ENCODE measurements at places on chromosomes 2 and 18.

DNA sequence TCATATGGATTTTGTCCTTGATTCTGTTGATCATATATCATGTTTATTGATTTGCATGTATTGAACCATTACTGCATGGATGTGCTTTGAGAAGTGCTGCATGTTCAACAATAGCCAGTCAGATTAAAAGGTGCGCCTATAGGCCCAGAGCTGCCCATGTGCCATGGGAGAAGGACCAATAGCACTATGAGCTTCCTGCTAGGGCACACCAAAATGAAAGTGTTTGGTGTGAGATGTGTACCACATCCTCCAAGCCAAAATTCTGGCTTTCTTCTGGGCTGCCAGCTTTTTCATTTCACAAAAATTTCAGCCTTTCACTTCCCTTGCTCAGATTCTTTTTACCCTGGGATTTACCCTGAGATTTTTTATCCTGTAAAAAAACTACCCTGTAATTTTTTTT lies 34.8 kb upstream of the MMADHC start:
- DNase-seq = no peak

DNA sequence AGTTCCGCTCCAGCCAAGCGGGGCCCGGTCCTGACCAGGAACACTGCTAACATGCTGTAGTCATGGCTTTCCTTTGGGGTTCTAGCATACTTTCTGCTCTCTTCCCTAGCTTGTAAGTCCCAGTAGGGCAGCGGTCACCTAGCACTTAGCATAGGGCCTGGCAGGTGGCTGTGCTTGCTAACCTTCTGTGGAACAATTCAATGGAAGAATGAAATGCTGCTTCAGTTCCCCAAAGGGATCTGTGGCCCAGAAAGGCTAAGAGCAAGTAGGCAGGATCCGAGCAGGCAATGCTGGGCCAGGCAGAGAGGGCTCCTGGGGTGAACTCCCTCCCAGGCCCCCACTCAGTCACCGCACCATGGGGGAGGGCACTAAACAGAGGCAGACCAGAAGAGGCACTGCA lies 266.8 kb downstream of the CELF4 start:
- DNase-seq = no peak

DNA sequence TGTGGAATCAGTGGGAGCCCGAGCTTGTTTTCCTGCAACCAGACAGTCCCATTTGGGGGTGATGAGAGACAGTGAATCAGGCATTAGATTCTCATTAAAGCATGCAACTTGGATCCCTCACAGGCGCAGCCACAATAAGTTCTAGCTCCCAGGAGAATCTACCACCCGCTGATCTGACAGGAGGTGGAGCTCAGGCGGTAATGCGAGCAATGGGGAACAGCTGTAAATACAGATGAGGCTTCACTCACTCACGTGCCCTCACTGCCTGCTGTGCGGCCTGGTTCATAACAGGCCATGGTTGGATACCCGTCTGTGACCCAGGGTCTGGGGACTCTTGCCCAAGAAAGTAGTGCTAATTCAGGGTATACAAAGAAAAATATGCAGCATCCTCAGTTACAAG lies 144.8 kb upstream of the RGPD4 start:
- no peak for DNase-seq

DNA sequence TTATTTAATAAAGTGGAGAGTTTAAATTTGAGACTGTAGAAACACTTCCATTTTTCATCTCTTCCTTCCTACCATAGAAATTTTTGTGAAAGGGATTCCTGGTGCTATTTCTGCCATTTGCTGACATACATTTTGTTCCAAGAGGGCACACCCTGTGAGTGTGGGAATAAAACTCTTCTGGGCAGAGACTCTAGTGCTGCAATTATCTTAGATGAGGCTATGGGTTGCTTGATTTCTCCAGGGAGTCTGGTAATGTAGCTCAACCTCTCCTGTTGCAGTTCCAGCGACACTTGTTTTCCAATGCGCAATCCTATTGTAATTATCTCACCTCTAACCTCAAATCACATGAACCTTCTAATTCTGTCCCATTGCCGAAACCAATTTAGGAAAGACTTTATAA lies 60.1 kb upstream of the ZSWIM2 start:
- DNase-seq = no peak

- no peak for DNase-seq
Observed at GRCh38 chr2:237269138-237269875, 144.7 kb downstream of the COL6A3 start.

DNA sequence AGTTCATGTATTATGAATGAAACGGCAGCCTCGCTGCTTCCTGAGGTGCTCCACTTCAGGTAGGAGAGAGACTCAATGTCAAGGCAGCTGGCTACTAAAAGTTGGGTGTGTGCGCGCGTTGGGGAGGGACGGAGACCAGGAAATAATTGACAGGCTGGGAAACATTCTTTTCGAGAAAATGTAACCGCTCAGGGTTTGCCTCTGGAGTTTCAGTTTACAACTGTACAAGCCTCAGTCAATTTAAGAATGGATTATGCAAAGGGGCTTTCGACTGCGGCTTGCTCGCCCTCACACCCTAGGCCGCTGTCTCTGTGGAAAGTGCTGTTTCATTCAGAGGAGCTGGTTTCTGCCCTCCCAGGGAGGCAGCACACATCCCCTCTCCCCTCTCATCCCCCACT lies 4.4 kb upstream of the SPRED2 start:
- DNase-seq = peak; percentile 14

GRCh38 chr2:118225666-118226065 lies 137.4 kb downstream of the INSIG2 start:
- no peak for DNase-seq

DNA sequence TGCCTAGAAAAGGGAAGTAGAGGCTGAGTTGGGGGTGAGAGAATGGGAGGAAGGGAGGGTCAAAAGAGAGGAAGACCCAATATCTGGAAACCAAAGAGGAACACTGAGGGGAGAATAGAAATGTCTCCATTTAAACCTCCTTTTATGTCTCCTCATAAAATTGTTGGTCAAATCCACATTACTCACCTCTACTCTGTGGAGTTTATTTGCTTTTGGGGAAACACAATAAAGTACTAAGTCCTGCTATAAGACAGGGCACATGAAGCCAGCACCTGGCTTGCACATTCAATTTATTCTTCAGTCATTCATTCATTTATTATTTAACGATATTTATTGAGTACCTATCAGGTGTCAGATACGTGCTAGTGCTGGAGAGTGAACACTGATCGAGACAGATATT lies 60.3 kb upstream of the NFE2L2 start:
- DNase-seq = no peak

GRCh38 chr18:44495151-44495550 lies 185.5 kb upstream of the SETBP1 start:
- DNase-seq = no peak
